Melanocyte of skin (primary cell): ENCODE measurements at places on chromosomes 1 and 21. TPM values are rescaled to one million over a fixed set of nuclear protein-coding genes. Genes with fewer than 3 reads are reported as not detected.

LRRN2 gene
- not detected in 2 replicates for total RNA-seq

MAEL gene
- total RNA-seq, result not detected in 2 replicates

TTF2 gene
- 25.8 and 27.5 TPM in 2 replicates for total RNA-seq

SPATC1L gene
- total RNA-seq, result 3.1 and 6.2 TPM in 2 replicates

CR1 gene
- total RNA-seq, result not detected in 2 replicates
